ENCODE measurements at places on chromosomes 4 and X.
A peak's percentile ranks its signal among the peaks of the same experiment; 100 is the strongest.

DNA sequence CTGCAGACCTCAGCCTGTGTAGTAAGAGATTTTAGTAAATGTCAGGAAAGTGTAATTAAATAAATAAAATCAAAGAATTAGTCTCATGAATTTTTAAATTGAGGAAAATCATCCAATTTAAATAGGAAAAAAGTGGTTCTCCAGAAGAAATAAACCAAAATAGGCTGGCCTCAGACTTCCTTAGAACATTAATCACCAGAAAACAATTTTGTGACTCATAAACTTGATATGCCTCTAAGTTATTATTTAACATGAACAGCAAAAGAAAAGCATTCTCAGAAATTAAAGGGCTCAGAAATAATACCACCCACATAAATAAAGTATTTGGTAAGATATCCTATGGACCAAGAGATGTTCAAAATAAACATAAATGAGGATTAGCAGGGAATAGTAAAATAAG, 14.3 kb downstream of the FAM47B start:
- no peak for DNase-seq

DNA sequence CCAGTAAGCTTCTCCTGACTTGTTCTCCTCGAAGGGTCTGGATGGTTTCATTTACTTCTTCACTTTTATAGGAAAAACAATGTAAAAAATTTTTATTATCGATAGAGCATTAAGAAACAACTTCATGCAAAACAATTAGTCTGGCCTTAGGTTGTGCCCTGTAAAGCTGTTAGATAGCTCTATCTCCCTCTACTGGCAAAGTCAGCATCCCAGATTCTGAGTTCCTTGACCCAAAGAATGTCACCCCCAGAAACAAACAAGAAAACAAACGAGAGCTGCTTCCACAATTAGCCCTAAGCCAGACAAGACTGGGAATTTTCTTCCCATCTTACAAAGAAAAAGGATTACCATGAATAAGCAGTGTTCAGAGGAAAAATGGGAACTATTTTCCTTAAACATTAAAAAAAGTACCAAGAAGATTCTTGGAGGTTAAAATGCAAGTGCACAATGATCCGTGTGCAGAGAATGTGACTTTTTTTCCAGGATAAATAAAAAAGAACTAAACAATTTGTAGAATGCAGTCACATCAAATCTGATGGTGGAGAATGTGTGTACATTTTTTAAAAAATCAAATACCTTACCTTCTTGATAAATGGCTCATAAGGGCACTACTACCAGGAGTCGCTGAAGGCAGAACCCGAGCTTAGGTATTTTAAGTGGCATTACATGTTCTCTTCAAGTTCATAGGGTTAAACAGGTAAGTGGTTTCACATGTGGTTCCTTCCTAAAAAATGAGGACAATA, 293.2 kb downstream of the FBXO8 start:
- no peak for DNase-seq

- no peak for DNase-seq
Observed at GRCh38 chrX:68874076-68874475, 45.3 kb downstream of the EFNB1 start.

DNA sequence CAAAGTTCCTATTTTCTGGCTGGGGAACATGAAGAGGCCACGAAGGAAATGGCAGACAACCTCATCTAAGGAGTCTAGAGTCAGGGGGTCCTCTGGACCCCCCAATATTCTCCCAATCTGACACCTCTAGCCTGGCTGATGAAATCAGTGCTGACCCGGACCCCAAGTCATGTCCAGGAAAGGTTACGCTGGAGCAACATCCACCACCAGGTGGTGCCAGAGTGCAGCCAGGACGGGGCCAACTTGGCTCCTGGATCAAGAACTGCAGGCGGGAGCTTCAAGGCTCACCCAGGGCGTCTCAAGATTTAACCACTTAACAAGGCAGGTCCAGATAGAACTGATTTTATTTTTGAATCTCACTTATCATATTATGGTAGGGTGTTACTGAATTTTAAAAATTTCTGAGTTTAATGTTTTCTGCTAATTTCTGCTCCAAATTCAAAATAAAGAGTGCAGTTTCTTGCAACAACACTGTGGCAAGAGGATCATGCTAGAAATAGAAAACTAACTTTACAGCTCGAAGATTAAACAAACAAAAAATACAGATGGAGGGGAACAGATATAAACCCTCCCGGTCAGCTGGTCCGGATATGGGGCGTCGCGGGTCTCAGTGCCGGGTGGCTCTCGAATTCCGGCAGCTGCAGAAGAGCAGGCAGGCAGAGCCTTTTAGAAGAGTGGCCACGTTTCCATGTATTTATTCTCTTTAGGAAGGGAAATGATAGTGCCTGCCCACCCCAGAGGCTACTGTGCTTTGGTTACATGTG, 135.5 kb downstream of the AFAP1 start:
- DNase-seq, result peak; percentile 45

- DNase-seq, result peak; percentile 11
Observed at GRCh38 chrX:150897421-150898320, 797 bp downstream of the CD99L2 start.

- DNase-seq, result no peak
Observed at GRCh38 chr4:127139788-127140286, 492.9 kb upstream of the INTU start.

DNA sequence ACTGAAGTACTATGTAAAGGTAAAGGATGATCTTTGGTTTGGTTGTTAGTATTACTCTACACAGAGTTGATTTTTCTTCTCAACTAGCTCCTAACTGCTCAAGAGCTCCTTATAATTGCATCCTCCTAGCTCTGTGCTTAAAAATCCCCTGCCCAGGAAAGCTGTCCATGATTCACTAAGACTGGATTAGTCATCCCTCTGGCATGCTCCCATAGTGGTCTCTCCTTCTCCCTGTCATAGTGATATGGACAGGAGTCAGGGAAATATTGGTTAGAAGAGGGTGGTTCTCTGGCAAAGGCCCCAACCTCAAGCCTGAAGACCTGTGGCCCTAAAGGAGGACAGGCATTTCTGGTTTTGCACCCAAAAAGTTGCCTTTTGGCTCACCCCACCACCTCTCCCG, 242.3 kb upstream of the KCNIP4 start:
- no peak for DNase-seq

DNA sequence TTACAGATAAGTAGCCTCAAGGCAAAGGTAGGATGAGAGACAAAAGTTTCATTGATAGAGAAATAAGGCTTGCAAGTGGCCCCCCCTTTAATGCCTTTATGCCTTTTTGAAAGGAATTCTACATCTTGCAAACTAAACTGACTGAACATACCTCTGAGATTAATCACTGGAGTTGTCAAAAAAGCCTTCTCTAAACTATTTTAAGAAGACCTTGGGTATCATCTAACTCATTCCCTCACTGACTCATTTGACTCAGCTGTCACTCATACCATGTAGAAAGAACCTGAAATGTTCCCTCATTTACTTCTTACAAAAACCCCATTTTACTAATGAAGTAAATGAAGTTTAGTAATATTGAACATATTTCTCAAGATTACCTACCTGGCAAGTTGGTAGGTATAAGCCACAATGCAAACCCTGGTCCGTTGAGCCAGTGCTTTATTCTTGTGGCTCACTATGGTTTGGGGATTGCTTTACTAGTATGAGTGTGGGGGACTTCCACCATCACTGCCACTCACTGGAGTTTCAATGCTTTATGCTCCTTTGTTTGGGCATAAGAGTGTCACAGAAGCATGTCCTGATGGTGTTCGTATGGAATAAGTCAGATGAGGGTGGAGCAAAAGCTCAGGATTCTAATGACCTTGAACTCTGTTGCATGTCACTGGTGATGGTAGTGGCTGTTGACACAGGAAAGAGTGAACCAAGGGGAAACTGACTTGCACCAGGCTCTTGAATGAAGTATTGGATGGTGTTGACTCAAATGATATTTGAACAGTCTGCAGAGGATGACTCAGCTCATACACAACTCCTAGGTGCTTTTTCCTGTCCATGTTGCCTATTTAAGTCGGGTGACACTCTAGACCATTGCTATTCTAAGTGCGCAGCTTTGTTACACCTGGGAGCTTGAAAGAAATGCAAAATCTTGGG, 305.5 kb upstream of the EMCN start:
- DNase-seq, result no peak

GRCh38 chr4:98996056-98996764, 689 bp downstream of the METAP1 start:
- no peak for DNase-seq

DNA sequence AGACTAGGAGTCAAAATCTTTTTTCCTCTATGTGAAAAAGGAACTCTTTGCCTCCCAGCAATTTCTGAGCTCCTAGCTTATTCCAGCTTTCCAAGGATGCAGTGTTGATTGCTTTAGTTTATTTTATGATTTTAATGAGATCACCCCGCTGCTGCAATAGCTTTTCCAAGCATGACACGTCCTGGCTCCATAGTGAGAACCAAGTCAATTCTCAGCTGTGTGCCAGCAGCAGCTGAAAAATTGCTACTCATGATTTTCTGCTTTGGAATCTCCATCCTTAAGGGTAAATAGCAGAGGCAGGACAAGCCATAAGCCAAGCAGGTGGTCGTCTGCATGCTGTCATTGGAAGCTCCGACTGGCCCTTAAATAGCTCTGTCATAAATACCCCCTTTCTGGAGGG, 64.5 kb downstream of the FTHL17 start:
- no peak for DNase-seq

- DNase-seq, result no peak
Observed at GRCh38 chr4:103451341-103451740, 253.2 kb upstream of the CENPE start.

- DNase-seq, result no peak
Observed at GRCh38 chr4:25100021-25100555, 60.2 kb downstream of the SEPSECS start.

DNA sequence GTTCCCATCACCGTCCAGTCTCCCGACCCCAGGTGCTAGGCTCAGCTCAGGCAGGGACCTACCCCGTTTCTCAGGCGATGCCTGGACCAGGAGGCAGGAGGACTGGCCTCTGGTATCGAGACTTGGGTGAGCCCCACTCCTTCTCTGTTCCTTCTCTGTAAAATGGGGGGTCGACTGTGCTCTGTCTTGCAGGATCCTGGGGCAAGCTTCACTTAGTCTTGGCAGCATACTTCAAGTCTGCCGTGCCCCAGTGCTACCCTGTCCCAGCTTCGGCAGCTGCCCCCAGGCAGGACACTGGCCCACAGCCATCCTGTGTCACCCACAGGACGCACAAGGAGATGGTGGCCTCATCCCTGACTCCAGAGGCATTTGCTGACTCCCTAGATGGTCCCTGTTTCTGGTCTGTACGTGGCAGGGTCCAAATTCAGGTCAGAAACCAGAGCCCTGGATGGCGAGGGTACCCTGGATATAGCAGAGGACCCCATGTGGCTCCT, 7.0 kb upstream of the HAUS7 start:
- no peak for DNase-seq

DNA sequence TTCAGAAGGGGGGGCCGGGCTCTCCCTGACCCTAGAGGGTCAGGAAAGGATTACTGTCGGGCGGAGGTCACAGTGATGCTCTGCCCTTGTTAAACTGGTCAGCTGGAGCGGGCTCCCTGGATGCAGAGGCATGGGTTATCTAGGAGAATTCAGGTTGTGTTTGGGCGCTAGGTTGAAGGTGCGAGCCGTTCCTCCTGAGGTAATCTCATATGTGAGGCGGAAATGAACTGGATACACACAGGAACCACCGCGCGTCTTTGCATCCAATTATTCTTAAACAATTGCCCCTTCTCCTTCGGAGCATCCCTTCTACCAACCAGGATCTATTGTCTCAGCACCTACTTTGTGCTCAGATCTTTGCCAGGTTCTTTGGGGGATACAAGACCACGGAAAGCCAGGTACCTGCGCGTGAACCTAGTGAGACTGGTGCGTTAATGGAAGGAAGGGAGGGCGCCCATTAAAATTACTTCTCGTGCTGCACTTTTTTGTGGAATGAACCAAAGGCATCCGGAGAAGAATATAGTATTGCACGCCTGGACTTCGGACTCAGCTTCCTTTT, 28.4 kb downstream of the HAND2 start:
- DNase-seq, result no peak

GRCh38 chr4:161702287-161702686, 461.5 kb downstream of the FSTL5 start:
- DNase-seq, result no peak

- DNase-seq, result no peak
Observed at GRCh38 chr4:6221851-6222760, 21.8 kb upstream of the JAKMIP1 start.

Measured in T-helper 22 cell (primary cell).